ENCODE measurements at places on chromosomes 7 and 10. TPM values are rescaled to one million over a fixed set of nuclear protein-coding genes. Genes with fewer than 3 reads are reported as not detected.

ASB10 gene
- total RNA-seq, result not detected

ASAH2 gene
- 1.9 TPM for total RNA-seq

OR6V1 gene
- total RNA-seq, result 1.7 TPM

CYP2C19 gene
- 6.3 TPM for total RNA-seq

ATP6V0E2 gene
- 4.8 TPM for total RNA-seq

ZNF736 gene
- total RNA-seq, result 49.1 TPM

NUPR2 gene
- not detected for total RNA-seq

NUTM2E gene
- total RNA-seq, result 1.4 TPM

ERVW-1 gene
- 5.5 TPM for total RNA-seq

ACSM6 gene
- total RNA-seq, result 0.96 TPM

EPDR1 gene
- total RNA-seq, result 13.0 TPM

IL2RA gene
- total RNA-seq, result 5.1 TPM

NODAL gene
- total RNA-seq, result 4.6 TPM

EPO gene
- total RNA-seq, result not detected

DNA sequence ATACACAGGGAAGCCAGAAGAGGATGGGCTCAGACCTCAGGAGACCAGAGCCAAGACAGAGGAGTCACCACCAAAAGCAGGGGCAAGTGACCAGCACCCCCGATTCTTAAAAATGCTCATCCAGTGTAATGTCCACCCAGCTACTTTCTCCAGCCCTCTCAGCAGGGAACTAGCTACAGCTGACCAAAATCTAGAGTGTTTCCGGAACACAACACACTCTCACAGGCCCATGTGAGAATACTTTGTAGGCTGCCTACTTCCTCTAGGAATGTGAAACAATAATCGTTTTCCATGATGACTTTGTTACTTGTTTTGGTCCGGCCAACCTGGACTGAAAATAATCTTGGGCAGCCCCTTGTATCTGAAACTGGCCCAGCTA, 14.5 kb downstream of the PSAP start:
- DNase-seq, result no peak

DNA sequence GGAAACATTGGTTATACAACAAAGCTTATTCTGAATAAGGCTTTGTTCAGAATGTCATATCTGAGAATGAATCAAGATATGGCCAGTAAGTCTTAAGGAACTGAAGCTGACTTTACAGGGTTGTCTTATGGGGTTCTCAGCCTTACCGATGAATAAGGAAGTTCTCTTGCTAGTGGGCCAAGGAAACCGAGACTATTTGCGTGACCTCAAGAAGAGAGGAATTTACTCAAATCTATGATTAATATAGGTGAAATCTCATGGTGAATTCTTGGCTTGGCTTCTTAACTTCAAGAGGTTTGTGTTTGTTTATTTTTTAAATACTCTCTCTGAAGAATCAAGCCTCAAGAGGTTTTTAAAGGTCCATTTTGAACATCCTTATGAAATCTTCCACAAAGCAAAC, 4.7 kb upstream of the MRLN start:
- no peak for DNase-seq

- DNase-seq, result peak; percentile 26
Measured at GRCh38 chr10:43594944-43595589, 11.2 kb upstream of the ZNF485 start.

DNA sequence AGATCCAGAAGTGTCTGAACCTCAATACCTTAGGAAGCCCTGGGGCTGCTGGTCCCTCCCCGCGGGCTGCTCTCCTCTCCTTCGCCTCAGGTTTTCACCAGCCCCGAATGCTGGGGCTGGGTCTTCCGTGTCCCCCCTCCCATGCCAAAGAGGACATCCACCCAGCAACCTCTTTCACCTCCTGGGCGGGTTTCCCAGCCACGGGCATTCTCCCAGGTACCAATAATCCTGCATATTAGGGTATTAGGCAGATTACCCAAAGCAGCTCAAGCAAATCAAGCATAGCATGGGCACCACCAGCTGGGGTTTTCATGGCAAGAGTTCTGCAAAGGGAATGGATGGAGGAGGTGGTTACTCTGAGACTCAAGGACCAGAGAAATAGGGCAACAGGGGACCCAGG, 224.4 kb downstream of the KCNMA1 start:
- no peak for DNase-seq

- no peak for DNase-seq
Measured at GRCh38 chr7:130401578-130401977, 21.3 kb downstream of the CPA1 start.

- DNase-seq, result peak; percentile 80
Measured at GRCh38 chr7:150979713-150980390, 1.7 kb upstream of the KCNH2 start.

DNA sequence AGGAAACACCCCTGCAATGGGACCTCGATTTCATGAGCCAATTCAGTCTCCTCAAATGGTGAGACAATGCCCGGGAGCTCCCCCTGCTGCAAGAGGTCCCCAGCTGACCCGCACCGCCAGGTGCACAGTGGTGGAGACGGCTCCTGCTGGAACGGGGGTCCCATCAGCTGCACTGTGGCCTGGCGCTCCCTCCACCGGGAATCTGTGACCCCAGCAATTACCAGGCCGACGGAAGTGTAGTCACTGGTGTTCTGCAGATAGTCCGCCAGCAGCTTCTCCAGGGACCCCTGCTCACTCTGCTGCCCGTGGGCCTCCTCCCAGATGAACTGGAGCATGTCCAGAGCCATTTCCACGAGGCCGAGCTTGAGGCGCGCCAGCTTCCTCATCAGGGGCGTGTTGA, 64.9 kb upstream of the NKX6-2 start:
- DNase-seq, result no peak

GRCh38 chr7:108090791-108091460, 39.2 kb downstream of the LAMB4 start:
- no peak for DNase-seq

GRCh38 chr10:3053155-3053554, 14.2 kb upstream of the PFKP start:
- no peak for DNase-seq

GRCh38 chr10:96705134-96705533, 15.2 kb downstream of the PIK3AP1 start:
- DNase-seq, result no peak

GRCh38 chr10:133158756-133159610, 1.0 kb upstream of the KNDC1 start:
- DNase-seq, result peak; percentile 77

GRCh38 chr10:104002911-104003310, 36.0 kb downstream of the SLK start:
- no peak for DNase-seq

GRCh38 chr10:87053111-87053510, 33.0 kb downstream of the FAM25A start:
- no peak for DNase-seq

DNA sequence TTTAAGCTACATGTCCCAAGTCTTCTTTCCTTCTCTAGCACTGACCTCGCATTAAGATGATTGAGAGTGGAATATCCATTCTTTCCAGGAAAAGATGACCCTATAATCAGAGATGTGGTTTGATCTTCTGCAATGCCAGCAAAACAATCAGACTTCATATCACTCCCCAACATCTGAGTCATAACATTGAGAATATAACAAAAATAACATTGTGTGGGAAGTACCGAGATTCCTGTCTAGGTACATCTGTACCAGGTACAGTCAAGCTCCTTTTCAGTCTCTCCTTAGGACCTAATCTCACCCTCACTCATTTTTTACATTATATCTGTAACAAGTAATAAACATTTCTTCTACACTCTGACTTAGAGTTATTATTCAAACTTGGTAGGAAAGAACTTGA, 201.6 kb downstream of the LRRTM3 start:
- DNase-seq, result no peak

DNA sequence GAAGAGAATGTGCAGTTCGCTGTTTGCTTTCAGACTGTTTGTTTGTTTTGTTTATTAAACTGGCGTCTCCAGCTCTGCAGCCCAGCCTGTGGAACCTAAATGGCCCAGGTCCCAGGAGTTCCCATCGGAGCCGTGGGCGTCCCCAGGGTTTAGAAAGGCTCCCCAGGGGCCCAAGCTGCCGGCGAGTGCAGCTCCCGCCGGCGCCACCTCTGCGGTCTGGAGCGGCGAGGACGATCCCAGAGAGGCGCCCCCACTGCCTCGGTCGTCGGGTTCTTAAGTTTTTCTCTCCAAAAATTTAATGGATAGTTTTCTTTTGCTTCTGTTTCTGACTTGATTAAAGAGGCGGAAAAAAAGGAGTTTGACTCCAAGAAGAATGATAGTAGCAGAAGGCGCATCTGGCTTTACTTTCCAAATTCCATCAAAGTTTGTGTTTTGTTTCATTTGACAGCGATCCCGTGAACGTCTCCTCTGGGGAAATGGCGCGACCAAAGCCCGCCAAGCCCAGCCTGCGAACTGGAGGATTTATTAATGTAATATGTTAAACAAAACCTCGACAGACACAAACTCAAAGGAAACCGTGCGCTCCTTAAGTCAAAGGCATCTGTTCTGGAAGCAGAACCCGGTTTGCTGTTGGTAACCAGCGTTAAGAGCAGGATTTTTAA, 718 bp upstream of the FZD1 start:
- peak; percentile 51 for DNase-seq

GRCh38 chr7:44980393-44981034, 1.7 kb upstream of the MYO1G start:
- peak; percentile 64 for DNase-seq

DNA sequence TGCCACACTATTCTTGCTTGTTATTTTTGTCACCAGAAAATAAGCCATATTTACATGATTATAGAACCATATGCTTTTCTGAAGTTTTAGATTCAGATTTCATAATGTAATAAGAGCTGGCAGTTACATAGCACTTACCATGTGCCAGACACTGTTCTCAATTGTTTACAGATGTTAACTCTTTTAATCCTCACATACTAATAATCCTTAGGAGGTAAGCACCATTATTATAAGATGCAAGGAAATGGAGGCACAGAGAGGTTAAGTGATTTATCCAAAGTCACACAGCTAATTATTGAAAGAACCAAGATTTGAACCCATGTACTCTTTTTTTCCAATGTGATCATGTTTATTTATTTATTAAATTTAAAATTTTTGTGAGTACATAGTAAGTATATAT, 57.2 kb downstream of the CREB5 start:
- DNase-seq, result no peak

GRCh38 chr10:70896551-70896950, 8.2 kb upstream of the PCBD1 start:
- DNase-seq, result no peak

DNA sequence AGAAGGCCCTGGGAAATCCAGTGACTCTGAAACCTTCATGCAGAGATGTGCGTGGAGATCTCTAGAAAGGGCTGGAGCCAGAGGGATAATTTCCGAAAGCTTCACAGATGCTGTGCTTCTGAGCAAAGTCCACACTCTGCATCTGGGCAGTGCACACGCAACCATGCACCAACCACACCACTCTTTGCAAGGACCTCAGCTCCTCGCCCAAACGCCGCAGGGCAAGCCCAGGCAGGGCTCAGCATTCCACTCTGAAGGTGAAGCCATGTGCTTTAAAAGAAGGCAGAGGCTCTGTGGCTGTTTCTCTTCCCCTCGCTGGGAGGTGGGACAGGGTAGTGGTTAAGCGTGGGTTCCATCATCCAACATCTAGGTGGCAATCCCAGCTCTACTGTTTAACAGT, 48.4 kb downstream of the ASB13 start:
- DNase-seq, result no peak

DNA sequence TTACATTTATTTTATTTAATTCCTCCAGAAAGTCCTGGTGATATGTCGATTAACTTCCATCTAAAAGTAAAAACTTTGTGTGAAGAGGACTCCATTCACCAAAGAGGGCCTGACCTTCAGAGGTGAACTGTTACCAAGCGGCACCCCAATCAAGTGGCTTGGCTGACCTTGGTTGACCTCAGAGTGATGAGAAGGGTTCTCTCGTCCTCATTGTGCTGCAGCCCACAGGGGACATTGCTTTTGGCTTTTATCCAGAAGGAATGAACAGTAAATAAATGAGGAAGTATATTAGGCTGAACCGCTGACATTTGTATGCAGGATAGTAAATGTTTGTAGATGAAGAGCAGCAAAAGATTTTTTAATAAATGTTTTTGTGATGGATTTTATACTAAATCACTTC, 172.4 kb upstream of the MKI67 start:
- DNase-seq, result no peak

GRCh38 chr10:35341521-35341920, 5.2 kb downstream of the CCNY start:
- DNase-seq, result no peak

DNA sequence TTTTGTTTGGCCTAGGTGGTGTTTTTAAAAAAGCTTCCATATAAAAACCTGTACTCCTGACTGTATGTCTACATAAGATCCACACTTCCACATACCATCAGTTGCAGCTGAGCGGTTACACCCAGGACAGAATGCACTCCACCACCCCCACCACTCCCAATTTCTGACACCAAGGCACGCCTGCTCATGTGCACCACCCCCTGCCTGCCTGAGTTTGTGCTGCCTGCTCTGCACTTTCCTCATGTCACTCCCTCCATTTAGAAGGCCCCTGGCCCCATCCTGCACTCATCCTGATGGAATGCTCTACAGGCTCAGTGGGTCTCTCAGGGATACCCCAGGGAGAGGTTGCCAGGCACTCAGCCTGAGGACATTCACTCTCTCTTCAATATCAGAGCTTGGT, 6.5 kb downstream of the VPS41 start:
- DNase-seq, result peak; percentile 10

DNA sequence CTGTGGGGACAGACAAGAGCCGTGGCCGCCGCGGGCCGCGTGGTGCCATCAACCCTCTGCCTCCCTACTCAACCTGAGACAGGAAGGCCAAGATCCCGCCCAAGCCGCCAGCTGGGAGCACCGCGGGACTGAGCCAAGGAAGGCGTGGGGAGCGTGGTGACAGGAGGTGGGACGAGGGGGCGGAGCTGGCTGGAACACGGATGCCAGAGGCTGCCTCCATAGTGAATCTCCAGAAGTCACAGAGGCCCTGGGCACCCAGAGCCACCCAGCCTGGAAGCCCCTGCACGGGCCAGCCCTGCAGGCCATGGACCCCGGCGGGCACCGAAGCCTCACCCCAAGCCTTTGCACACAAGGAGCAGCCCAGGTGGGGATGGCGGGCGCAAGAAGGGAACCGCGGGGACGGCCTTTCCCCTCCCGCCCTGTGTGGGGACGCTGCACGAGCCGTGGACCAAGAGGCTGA, 18.1 kb upstream of the DPYSL4 start:
- no peak for DNase-seq

Measured in umbilical cord (tissue), 2 donors.